ENCODE measurements at places on chromosomes 7 and 10.

DNA sequence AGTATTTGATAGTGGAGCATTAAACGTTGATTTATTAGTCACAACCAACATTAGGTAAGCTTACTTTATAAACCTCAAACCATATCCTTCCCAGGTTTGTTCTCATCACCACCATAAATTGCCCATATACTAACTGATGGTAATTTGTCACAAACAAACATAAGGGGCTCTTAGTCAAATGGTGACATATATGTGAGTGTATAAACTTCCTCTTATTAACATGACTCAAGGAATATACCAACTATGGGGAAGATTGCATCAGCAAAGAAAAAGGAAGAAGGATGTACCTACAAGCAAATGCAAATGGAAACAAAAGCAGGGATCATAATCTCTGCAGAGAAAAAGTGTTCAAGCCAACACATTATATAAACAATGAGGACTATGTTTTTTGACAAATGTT, 418.2 kb upstream of the AKR1E2 start:
- no peak for DNase-seq

GRCh38 chr7:25913598-25914224, 238.3 kb upstream of the NFE2L3 start:
- no peak for DNase-seq

DNA sequence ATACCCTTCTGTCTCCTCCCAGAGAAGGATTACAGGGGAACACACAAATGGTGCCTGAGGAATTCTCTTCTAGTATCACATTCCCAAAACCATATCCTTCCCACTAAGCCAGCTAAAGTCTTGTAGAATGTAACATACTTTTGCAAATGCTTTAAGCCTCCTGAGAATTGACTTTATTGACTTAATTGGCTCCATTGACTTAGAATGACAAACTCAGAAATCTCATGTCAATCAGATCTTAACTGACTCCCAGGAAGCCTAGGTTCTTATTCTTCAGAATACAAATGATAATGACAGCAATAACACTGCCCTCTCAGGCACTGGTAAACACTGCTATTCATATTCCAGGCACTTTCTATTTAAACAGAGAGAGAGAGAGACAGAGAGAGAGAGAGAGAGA, 356.9 kb upstream of the PRKCQ start:
- no peak for DNase-seq

GRCh38 chr7:103065667-103066066, 8.9 kb downstream of the FBXL13 start:
- no peak for DNase-seq

GRCh38 chr7:16419859-16420258, 1.5 kb downstream of the CRPPA start:
- DNase-seq, result no peak

DNA sequence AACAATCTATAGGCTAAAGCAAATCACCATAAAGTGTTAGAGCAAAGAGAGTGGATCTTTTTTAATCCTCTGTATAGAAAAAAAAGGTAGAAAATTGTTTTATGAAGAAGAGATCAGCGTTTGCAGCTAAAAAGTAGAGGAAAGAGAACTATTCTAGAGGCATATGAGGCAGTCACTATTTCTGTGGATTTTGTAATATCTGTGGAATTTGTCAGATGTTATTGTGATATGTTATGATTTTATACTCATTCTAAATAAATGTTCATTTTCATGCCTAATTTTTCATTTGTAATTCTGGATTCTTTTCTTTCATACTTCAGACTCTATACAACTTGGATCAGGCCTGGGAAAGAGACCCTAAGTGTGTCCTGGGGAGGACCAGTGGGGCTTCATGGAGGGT, 295.0 kb upstream of the LYZL1 start:
- no peak for DNase-seq
